ENCODE measurements at places on chromosomes 6 and 20.

- DNase-seq: no peak
Measured at GRCh38 chr6:124479991-124480430, 482.2 kb upstream of the RNF217 start.

GRCh38 chr6:126227833-126228702 is 111.8 kb upstream of the CENPW start:
- DNase-seq: no peak

GRCh38 chr20:16684416-16684815 is 45.4 kb upstream of the SNRPB2 start:
- DNase-seq: no peak

DNA sequence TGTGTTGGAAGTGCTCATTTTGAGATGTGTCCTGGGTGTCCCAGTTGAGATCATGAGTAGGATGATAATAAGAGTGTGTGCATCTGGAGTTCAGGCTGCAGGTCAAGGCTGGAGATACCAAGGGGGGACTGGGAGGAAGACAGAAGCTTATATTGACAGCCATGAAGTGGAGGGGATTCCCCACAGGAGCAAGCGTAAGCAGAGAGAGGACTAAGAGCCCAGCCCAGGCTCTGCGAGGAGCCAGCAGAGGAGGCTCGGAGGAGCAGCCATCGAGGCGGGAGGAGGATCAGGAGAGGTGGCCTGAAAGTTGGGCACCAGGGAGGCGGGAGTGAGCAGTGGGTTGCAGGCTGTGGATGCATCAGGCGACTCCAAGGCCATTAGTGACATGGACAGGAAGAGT is 116.2 kb downstream of the SLC24A3 start:
- no peak for DNase-seq

All from C1 segment of cervical spinal cord (tissue), 14 donors.